Activated CD4-positive, alpha-beta T cell treated with anti-CD3 and anti-CD28 coated beads, Interleukin-2, amount 50 U/mL, for 24 hours (primary cell): ENCODE measurements at places on chromosomes 2 and 18.

DNA sequence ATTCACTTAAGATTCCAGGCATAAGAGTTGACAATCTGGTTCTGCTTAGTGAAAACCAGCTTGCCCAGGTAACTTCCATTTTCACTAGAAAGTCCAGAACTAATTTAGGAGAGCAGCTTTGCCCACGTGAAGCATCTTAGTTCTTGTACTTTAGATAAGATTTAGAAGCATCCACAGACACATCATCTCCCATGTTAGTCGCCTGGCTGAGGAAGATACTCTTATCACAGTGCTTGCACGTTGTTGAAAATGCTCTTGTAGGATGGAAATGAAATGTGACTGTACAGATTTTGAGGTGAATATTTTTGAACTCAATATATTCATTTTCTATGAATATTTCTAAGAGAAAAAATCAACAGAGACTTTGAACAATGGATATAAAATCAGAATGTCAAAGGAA, 159.7 kb downstream of the SOCS6 start:
- no peak for DNase-seq

DNA sequence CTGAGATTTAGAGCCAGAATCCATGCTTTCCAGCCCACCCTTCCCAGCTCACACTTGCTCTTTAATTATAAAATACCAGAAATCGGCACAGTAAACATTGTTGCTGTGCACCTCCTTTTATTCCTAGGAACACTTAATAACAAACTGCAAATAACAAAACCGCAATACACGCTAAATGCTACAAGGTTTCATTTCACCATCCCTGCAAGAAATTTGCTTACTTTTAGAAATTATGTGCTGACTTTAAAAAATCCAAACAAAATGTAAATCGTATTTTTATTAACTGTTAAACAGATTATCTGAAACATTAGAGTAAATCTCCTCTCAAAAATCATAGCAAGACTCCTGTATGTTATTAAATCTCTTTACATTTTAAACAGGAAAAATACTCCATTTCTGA, 79.3 kb downstream of the TCF4 start:
- no peak for DNase-seq

DNA sequence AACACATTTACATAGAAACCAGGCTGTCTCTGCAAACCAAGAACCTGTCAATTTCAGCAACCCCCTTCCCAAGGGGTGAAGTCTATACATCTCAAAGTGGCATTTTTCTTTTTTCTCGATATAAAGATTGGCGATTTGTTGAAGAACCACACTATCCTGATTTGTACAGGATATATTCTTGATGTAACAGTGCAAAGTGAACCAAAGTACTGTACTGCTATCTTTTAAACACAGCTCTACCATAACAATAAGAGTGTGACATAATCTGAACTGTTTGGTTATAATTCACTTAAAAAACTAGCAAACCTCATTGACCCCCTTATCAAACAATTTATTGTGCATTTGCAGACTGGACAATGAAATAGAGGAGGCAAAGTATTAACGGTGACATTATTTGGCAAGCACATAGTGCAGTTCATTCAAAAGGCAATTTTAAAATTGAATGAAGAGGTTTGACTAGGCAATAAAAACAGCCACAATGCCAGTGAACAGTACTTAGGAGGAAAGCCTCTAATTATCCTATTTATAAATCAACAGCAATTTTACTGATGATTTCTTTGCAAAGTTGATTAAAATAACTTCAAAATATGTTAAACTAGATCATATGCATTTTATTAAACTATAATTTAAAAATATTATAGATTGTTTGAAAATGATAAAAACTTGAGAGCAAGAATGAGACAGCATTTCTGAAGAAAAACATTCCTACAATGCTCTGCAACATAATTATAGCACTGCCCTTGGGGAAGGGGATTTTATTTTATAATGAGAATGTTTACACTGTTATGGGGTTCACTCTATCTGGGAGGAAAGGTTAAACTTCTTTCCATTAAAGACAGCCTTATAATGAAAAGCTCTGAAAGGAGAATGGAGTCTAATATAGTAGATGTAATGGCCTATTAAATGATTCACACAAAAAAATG, 440.9 kb downstream of the ZEB2 start:
- no peak for DNase-seq

GRCh38 chr2:171566057-171566456, 43.8 kb downstream of the CYBRD1 start:
- DNase-seq, result no peak

DNA sequence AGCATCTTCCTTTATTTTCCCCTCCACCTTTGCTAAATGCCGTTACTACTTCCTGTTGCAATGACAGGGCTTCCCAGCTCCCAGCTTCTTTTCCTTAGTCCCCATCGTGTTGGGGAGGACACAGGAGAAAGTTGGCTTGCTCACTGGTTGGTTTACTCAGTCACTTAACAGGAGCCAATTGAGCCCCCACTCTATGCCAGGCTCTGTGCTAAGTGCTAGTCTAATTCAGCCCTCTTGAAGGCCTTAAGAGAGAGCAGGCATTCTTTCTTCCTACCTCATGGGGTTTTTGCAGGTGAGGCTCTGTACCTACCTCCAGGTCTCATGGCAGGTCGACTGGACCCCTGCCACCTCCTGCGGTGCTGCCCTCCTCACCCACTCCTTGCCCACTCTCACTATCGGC, 20.1 kb downstream of the TANC1 start:
- no peak for DNase-seq

- DNase-seq, result no peak
These were observed 250.9 kb downstream of the OTX1 start for GRCh38 chr2:63301481-63301880.

- no peak for DNase-seq
These were observed 614.5 kb downstream of the IRS1 start for GRCh38 chr2:226184940-226185615.

DNA sequence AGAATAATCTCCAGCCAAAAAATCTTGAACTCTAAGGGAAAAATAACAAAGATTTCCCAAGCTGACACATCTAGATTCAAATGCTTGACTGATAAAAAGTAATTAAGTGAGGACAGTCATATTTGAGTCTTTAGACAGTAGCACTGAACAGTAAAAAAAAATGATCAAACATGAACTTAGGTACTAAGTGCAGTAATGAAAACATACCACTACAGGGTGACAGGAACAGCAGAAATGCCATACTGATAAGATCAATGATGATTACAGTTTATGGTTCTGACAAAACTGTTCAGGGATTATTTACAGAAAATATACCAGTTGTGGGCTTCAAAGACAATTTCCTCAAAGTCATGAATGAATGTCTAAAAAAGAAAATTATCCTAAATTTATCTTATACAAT, 80.3 kb downstream of the OSBPL1A start:
- DNase-seq, result no peak

- no peak for DNase-seq
These were observed 13.0 kb upstream of the ADNP2 start for GRCh38 chr18:80096032-80096565.

GRCh38 chr2:211114826-211115455, 558.5 kb downstream of the CPS1 start:
- no peak for DNase-seq

DNA sequence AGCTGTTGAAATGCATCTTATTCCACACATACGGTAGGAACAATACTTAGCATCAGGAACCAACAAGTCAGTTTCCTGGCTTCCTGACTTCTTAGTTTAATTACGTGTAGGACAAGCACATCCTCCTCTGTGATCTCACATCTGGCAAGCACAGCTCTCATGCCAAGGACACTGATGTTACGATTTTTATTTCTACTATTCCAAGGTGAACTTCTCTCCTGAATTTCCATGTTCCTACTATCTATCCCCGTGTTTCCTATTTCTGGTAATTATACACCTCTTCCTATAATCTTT, 374.0 kb downstream of the NCKAP5 start:
- no peak for DNase-seq

DNA sequence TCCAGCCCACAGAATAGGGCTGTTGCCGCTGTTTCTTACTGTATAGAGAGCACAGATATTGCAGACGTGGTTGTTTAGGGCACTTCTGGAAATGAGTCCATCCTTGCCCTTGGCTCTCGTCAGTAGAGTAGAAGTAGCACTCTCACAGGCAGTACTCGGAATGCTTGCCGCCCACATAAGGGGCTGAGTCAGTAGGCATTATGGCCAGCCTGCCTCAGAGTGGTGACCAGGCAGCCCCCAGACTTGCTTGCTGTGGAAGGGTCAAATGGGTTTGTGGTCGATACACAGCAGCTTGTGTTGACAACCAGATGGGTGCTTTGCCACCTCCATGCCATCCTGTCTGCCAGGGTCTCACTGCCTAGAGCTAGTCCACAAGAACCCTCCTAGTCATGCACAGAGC, 38.7 kb downstream of the PLEKHB2 start:
- DNase-seq, result no peak

- no peak for DNase-seq
These were observed 80.2 kb downstream of the CDK15 start for GRCh38 chr2:201886504-201886903.

GRCh38 chr18:48991676-48992075, 40.9 kb upstream of the SMAD7 start:
- no peak for DNase-seq

DNA sequence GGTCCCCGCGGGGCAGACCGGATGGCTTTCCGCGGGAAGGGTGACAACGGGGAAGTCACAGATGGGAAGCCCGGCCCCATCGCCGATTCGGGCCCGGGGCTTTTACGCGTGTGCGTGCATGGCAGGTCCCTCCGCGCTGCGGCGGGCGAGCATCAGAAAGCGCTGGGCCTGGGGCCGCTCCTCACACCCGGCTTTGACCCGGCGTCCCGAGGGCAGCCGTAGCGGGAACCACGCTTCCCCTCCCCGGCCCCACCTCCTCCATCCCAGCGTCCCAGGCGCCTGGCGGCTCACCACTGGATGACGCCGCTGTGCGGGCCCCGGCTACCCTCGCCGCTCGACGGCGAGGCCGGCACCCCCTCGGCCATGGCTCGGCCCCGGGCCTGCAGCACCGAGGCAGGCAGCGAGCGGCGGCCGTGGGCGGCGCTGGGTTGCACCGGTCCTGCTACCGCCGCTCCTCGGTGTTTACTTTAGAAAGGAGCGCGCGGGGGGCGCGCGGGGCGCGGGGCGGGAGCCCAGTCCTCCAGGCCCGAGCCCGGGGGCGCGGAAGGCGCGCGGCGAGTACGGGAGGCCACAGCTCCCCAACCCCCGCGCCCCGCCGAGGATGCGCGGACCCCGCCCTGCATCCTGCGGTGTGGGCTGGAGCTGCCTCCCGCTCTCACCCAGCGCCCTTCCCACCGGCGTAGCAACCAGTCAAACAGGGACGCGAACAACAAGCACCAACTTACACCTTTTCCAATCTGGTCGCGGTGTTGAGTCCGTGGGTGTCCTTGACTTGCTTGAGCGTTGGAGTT, 806 bp downstream of the RFX8 start:
- no peak for DNase-seq

- DNase-seq, result no peak
These were observed 116.1 kb upstream of the GLI2 start for GRCh38 chr2:120619579-120619978.

GRCh38 chr2:106053116-106053515, 141.0 kb downstream of the UXS1 start:
- DNase-seq, result no peak

DNA sequence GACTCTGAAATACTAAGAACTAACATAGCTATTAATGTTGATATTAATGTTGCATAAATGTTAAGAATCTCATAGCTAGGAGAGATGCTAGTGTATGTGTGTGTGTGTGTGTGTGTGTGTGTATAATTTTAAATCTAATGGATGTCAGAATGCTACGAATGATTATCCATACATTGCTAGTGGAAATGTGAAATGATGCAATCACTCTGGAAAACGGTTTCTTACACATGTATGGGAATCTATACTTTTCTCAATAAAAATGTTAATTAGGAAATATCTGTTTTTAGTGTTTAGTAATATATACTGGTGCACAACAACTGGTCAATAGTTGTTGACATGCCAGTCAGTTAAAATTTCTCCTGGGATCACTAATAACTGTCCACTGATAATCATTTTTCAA, 908.8 kb upstream of the POU3F3 start:
- DNase-seq, result no peak

DNA sequence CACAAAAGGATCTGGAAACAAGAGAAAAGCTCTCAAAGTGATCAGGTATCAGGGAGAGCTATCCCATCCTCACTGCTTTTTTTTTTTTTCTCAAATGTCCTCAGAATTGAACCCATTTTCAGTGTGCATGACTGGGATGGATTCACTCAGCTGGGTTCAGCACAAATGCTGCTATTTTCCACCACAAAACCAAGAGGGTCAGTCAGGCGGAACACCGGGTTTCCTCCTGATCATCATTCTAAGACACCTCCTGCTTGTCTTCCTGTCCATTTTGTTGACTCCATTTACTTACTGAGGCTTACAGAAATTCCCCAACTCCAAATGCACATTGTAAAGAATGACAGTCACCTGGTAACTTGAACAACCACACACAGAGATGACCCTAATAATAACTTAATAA, 39.9 kb downstream of the CYRIA start:
- no peak for DNase-seq
